Chondrocyte (in vitro differentiated cells): ENCODE measurements at places on chromosomes 12 and 14. TPM values are rescaled to one million over a fixed set of nuclear protein-coding genes. Genes with fewer than 3 reads are reported as not detected.

Gene SLCO1B1
- not detected in 3 replicates for total RNA-seq

GRCh38 chr12:121222847-121223246 is 12.9 kb downstream of the P2RX4 start:
- no peak overlapping the region for H3K4me3 ChIP-seq
- H3K36me3 ChIP-seq = peaks cover 4% of the 10 kb centered on the region
- no peaks in the 10 kb centered on the region for H3K27me3 ChIP-seq
- H3K27ac ChIP-seq = no peak overlapping the region
- no peak for DNase-seq

- no peaks in the 10 kb centered on the region for H3K27me3 ChIP-seq
- H3K36me3 ChIP-seq = no peaks in the 10 kb centered on the region
- peaks cover 15% of the 10 kb centered on the region for H3K4me1 ChIP-seq
- no peak overlapping the region for H3K4me3 ChIP-seq
- peak overlapping the region; percentile 49 for H3K27ac ChIP-seq
These were observed 16.0 kb upstream of the LRP6 start for GRCh38 chr12:12282761-12283425.

Gene HAL
- total RNA-seq = 0.10 to 0.92 TPM (median 0.28 TPM) in 3 replicates

DNA sequence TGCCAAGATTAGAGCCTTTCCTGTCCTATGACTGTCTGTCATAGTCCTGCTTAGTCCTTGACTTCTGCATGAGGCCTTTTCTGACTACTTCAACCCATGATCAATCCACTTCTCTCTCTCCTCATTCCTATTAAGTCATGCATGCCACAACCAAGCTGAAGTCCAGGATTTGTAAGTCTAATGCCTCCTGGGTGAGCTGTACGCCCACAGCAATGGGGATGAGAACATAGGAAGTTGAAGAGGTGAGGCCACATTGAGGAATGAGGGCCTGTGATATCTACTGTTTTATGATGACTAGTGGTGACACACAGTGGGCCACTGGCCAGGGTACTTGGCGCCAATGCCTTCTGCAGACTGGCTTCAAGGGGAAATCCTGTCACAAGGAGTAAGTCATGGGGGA is 994.1 kb upstream of the TMEM132C start:
- no peak for DNase-seq
- H3K4me3 ChIP-seq = no peak overlapping the region
- H3K27me3 ChIP-seq = peaks cover 17% of the 10 kb centered on the region
- no peak overlapping the region for H3K27ac ChIP-seq

DNA sequence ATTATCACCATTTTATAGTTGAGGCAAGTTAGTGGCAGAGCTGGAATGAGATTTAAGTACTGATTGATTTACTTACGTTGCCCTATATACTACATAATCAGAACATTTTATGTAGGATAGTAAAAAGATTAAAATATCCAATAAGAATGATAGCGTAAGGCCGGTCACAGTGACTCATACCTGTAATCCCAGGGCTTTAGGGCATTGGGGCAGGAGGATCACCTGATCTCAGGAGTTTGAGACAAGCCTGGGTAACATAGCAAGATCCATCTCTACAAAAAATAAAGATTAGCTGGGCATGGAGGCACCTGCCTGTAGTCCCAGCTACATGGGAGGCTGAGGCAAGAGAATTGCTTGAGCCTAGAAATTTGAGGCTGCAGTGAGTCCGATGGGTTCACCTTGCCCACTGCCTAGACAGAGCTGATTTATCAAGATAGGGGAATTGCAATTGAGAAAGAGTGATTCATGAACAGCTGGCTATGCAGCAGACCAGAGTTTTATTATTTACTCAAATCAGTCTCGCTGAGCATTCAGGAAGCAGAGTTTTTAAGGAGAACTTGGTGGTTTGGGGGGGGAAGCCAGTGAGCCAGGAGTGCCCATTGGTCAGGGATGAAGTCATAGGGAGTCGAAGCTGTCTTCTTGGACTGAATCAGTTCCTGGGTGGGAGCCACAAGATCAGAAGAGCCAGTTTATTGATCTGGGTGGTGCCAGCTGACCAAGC is 24.7 kb upstream of the SGPP1 start:
- H3K4me3 ChIP-seq = no peak overlapping the region
- no peak for DNase-seq
- H3K27me3 ChIP-seq = no peaks in the 10 kb centered on the region
